ENCODE measurements at places on chromosomes 2 and 18.

GRCh38 chr18:50460062-50460461, 85.2 kb downstream of the SKA1 start:
- DNase-seq = no peak

GRCh38 chr2:98376996-98377395, 30.7 kb downstream of the CNGA3 start:
- DNase-seq = no peak

DNA sequence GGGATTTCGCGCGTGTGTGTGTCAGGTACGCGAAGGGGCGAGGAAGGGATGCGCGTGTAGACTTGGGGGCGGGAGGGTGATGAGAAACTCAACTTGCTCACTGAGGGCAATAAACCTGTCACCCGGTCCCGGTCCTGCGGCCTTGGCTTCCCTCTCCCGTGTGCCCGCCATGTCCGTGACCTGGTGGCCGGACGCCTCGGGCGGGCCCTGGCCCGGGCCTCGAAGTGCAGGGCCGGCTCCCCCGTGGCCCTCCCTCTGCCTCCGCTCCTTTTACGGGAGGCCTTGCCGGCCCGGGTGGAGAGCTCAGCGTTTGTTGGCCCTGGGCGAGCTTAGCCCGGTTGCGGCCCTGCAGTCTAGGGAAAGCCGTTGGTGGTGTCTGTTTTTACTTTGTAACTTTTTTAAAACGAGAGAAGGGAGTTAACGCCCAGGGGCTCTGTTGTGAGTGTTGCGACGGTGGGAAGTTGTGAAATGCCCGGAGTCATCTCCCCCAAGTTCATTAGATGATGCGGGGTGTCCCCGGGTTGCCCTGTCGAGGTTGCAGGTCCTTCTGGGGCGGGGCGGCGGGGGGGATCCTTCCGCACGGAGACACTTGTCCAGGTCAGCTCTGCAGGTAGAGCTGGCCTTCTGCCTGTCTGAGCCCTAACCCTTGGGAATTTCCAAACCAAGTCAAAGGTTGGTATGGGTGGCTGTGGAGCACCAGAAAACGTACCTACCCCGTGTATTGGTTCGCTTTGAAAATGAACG, 883 bp downstream of the SMCHD1 start:
- DNase-seq = peak; percentile 54

GRCh38 chr2:94871226-94872087, at the start of gene TEKT4:
TSS of gene TEKT4 (plus strand) at chr2:94871430. CDS start at chr2:94871580, 150 bp downstream.
- DNase-seq = no peak

GRCh38 chr2:20421988-20422370, 24.9 kb upstream of the RHOB start:
- peak; percentile 72 for DNase-seq

DNA sequence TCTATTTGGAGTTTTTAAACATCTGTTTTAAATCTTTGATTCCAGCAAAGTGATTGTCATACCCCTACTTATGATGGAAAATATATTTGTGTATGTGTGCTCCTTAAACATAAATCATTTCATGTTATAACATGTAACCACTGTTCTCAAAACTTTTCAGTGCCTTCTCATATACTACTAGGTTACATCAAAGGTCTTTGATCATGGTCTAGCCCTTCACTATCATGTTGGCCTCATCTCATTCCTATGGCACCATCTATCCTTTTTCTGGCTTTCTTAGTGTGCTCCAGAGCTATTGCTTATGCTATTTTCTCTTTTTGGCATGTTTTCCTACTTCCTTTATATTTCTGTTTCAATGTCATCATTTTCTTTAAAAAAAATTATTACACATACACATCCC, 367.9 kb upstream of the SLC39A10 start:
- DNase-seq = no peak
